ENCODE measurements at places on chromosomes 16 and 17.

DNA sequence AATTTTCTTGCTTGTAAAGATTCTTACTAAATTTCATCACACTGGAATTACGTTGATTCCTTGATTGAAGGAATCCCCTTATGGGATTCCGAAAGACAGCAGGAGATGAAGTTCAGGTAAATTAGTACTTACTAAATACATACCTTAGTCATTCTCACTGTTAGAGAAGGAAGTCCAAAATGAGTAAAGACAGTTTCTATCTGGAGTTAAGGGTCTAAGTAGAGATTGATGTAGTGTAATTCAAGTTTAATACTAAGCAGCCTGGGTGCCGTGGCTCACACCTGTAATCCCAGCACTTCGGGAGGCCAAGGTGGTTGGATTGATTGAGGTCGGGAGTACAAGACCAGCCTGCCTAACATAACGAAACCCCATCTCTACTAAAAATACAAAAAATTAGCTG is 9.6 kb downstream of the DDX42 start:
- no peak for DNase-seq

DNA sequence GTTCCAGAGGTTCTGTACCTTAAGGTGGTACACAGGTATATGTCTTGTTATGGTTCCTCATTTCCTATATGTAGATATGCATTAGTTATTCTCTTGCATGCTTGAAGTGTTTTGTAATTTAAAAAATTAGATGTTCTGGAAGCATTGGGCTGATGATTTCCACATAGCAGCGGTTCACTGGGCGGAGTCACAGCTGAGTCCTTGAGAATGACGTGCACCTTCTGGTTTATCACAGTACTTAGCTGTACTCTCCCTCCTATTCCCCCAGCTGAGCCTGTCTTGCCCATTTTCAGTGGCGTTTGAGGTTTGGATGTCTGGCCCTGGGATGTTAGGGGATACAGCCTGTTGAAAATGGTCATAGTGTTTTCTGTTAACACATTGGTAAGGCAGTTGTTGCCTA is 327.1 kb downstream of the SNX29 start:
- no peak for DNase-seq

DNA sequence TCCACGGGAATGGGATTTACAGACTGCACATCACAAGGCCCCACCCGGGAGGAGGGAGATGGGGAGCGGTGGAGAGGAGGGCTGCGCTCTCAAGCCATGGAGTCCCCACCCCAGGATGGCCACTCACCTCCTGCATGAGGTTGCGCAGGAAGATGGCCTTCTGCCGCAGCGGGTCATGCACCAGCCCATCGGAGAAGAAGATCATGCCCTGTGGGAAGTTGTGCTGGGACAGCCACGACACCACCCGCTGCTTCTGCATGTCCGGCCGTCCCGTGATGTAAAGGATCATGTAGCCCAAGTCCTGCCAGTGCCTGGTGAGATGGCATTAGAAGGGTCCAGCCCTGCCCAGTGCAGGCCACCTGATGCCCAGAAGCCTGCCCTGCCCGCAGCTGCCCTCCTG is 17.0 kb downstream of the PIMREG start:
- DNase-seq, result no peak

GRCh38 chr16:54216268-54216667 is 70.3 kb downstream of the IRX3 start:
- DNase-seq, result no peak

DNA sequence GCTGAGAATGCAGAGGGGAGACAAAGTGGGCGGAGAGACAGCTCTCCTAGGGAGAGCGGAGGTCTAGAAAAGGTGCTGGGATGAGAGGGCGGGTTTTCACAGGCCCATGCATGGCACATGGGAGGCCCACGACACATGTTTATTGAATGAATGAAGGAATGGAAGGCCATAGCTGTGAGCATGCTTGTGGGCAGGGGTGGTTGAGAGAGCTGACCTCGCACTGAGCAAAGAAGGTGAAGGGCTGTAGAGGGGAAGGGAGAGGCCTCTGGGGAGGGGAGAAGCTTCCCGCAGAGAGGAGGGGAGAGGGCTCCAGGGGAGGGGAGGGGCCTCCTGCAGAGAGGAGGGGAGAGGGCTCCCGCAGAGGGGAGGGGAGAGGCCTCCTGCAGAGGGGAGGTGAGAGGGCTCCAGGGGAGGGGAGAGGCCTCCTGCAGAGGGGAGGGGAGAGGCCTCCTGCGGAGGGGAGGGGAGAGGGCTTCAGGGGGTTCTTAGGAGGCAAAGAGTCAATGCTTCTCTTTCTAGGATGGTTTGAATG is 27.3 kb downstream of the SDK2 start:
- DNase-seq, result no peak

DNA sequence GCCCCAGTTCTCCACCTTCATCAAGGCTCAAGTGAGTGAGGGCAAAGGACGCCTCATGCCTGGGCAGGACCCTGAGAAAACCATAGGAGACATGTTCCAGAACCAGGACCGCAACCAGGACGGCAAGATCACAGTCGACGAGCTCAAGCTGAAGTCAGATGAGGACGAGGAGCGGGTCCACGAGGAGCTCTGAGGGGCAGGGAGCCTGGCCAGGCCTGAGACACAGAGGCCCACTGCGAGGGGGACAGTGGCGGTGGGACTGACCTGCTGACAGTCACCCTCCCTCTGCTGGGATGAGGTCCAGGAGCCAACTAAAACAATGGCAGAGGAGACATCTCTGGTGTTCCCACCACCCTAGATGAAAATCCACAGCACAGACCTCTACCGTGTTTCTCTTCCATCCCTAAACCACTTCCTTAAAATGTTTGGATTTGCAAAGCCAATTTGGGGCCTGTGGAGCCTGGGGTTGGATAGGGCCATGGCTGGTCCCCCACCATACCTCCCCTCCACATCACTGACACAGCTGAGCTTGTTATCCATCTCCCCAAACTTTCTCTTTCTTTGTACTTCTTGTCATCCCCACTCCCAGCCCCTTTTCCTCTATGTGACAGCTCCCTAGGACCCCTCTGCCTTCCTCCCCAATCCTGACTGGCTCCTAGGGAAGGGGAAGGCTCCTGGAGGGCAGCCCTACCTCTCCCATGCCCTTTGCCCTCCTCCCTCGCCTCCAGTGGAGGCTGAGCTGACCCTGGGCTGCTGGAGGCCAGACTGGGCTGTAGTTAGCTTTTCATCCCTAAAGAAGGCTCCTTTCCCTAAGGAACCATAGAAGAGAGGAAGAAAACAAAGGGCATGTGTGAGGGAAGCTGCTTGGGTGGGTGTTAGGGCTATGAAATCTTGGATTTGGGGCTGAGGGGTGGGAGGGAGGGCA is 9.7 kb downstream of the FKBP10 start:
- no peak for DNase-seq

GRCh38 chr17:63035271-63035670 is 69.2 kb downstream of the TANC2 start:
- no peak for DNase-seq

- peak; percentile 9 for DNase-seq
Measured at GRCh38 chr16:89829630-89830437, 1.6 kb downstream of the SPIRE2 start.

- DNase-seq, result no peak
Measured at GRCh38 chr16:50808929-50809538, 67.1 kb downstream of the CYLD start.

GRCh38 chr16:677316-678190 is 2.1 kb downstream of the RHBDL1 start:
- DNase-seq, result no peak

DNA sequence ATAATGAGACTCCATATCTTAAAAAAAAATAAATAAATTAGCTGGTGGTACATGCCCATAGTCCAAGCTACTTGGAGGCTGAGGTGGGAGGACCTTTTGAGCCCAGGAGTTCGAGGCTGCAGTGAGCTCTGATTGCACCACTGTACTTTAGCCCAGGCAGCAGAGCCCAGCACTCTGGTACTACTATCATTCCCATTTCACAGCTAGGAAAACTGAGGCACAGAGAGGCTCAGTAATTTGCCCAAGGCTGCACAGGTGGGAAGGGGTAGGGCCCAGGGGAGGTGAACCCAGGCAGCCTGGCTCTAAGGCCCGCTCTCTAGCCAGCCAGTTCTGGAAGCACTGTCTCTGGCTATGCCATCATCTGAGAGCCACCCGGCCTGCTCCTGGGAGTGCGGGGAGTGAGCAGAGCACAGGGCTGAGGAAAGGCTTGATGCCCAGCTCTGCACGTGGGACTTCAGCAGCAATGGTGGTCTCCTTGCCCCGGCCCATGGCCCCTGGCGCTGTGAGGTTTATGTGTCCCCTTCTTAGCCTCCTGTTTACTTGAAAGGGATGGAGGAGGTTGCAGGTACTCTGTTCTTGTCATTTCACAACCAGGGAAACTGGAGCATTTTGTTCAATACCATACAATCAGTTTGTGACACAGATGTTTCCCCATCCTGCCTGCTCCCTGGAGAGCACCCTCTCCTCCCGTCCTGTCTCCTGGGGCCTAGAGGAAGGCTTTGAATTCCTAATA is 222.3 kb downstream of the KATNIP start:
- no peak for DNase-seq

DNA sequence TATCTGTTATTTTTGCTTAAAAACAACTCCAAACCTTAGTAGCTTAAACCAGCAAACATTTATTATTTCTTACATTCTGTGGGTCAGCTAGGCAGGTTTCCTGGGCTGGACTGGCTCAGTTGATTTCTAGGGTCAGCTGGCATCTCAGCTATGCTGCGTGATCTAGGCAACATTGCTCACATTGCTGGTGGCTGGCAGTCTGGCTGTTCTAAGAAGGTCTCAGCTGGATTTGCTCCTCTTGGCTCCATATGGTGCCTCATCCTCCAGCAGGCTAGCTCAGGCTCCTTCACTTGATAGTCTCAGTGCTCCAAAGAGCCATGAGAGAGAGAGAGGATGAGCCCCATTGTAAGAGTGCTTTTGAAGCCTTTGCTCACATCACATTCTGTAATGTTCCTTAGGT is 470.6 kb upstream of the CDH5 start:
- DNase-seq, result no peak

DNA sequence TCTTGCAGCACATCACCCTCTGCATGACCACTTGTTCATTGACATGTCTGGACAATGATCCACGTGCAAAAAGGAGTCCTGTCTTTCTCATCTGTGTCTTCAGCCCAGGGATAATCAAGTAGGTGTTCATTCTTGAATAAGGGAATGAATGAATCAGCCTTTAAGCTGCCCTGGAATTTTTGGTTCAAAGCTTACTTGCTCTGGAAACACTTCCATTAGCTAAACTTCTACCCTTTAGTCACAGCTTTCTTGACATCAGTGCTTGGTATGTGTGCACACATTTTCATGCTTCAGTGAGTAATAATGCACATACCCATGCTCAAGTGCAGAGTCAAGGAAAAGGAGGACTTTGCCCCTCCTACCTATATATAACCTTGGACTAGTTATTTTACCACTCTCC is 103.0 kb upstream of the CDH13 start:
- no peak for DNase-seq

GRCh38 chr17:17196776-17197175 is 9.4 kb downstream of the PLD6 start:
- no peak for DNase-seq
